ENCODE measurements at places on chromosomes 1 and 21.

DNA sequence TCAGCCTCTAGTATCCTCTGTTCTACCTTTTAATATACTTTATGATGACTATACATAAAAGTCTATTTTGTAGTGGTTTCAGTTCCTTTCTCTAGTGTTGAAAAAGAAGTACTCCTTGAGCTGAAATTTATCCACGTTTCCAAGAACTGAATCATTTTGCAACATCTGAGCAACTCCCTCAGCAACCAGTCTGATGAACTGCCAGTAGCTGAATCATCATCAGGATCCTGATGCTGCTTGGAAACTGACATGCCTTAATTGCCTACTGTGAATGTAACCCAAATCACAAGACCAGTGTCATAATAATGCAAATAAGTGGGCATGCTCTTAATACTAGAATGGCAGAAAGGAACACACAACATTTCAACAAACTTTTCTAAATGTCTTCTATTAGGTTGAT is 103.3 kb downstream of the CYYR1 start:
- DNase-seq, result no peak

DNA sequence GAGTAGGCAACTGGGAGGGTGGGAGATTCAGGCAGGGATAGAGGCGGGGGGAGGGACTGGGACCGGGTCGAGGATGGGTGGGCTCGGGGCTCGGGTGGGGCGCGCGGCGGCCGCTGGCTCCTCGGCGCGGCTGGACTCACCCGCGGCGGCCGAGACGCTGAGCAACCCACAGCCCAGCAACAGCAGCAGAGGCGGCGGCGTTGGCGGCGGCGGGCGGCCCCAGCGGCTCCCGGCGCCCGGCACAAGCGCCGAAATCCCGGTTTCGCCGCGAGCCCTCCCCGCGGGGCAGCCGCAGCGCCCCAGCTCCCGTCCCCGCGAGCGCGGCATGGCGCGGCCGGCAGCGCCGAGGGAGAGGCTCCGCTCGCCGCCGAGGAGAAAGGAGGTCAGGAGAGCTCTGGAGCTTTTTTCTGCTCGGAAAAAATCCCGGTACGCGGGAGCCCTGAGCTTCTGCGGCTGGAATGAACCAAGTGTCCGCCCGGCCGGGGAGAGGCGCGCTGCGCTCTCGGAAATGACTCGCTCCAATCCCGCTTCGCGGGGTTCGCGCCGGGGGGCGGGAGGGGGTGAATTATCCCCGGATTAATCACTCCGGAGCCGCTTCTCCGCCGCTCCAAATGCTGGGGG is at the start of gene CSMD2:
CSMD2 (minus strand) TSS at position 460 of the 621 bp plus-strand sequence; CDS start at position 327, 133 bp downstream.
- DNase-seq, result peak; percentile 1

GRCh38 chr1:246078126-246078887 is 428.8 kb downstream of the SMYD3 start:
- DNase-seq, result no peak

- DNase-seq, result peak; percentile 83
Observed at GRCh38 chr1:7953850-7954609, 7.5 kb upstream of the PARK7 start.

- DNase-seq, result no peak
Observed at GRCh38 chr1:29575826-29576225, 339.5 kb downstream of the PTPRU start.

DNA sequence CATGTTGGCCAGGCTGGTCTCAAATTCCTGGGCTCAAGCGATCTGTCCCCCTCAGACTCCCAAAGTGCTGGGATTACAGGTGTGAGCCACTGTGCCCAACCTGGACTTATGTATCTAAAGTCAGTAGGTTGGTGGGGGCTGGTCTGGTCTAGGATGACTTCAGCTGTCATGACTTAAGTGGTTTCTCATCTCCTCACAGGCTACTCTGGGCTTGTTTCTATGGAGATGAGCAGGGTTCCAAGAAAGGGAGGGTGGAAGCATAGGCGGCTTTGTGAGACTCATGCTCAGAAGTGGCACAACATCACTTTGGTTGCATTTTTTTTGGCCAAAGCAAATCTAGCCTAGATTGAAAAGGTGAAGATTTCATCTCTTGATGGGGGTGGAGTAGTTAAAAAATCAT is 115.9 kb upstream of the IVNS1ABP start:
- DNase-seq, result no peak

GRCh38 chr1:171699531-171699930 is 42.3 kb downstream of the VAMP4 start:
- no peak for DNase-seq

DNA sequence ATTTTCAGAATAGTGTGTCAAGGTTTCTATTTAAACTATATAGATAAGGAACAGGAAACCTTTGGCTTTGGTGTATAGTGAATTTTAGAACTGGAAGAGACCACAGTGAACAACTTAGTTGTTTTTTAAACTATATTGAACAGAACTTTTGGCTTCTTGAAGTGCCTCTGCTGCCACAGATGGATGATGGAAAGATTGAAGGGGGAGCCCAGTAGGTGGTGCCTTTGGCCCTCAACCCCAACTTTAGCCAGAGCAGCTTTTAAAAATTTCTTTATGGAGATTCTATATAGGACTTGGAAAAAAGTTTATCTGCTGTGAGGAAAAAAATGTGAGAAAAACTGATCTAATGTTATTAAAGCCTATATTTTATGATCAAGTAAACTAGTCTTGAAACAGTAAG is 50.2 kb downstream of the SWT1 start:
- DNase-seq, result no peak

GRCh38 chr1:35873243-35873750 is 9.7 kb upstream of the AGO1 start:
- DNase-seq, result no peak

- DNase-seq, result no peak
Observed at GRCh38 chr1:219574484-219575087, 38.3 kb downstream of the ZC3H11B start.

GRCh38 chr1:165403835-165404482 is 41.0 kb downstream of the RXRG start:
- peak; percentile 15 for DNase-seq

- DNase-seq, result no peak
Observed at GRCh38 chr1:161907265-161907664, 116.4 kb downstream of the OLFML2B start.

DNA sequence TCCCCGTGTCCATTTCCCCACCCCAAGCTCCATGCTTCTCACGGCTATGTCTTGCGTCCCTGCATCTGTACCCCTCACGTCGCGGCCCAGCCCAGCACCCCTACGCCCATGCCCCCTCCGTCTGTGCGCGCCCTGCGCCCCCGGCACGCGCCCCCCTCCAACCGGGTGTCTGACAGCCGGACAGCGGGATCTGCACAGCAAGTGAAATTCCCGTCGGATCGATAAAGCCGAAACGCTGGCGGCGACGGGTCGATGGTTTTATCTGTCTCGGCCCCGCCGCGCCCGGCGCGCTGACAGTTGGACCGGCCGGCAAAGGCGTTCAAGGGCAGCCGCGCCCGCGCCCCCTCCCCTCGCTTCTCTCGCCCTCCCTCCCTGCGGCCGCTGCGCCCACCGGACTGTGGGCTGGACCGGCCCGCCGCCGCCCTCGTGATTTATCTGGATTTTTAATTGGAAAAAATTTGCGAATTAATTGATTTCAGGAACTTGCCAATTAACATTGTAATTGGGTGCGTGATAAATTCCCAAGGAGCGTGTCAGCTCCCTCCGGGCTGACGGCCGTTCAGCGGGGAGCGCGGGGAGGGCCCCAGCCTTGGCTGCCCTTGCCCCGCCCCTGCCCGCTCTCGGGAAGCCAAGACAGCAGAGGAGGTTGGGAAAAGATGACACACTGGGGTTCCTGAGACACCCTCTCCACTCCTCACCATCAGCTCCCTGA is 57.1 kb downstream of the TMEM53 start:
- no peak for DNase-seq

- DNase-seq, result no peak
Observed at GRCh38 chr1:56434740-56435139, 144.6 kb downstream of the PLPP3 start.

GRCh38 chr1:160004001-160004400 is 27.8 kb downstream of the PIGM start:
- no peak for DNase-seq

DNA sequence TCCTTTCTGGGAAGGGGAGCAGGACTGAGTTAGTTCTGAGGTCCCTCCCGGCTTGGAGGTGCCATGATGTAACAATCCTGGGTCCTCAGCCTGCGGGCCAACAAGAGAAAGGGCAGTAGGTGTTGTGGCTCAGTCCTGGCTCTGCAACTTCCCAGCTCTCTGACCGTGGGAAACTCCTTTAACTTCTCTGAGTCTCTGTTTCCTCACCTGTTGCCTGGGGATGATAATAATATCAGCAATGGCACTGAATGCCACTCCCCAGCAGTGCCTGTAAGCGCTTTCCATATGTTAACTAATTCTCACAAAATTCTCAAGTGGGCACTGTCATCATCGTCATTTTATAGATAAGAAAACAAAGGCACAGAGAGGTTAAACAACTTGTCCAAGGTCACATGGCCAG is 2.3 kb downstream of the PADI3 start:
- DNase-seq, result no peak

DNA sequence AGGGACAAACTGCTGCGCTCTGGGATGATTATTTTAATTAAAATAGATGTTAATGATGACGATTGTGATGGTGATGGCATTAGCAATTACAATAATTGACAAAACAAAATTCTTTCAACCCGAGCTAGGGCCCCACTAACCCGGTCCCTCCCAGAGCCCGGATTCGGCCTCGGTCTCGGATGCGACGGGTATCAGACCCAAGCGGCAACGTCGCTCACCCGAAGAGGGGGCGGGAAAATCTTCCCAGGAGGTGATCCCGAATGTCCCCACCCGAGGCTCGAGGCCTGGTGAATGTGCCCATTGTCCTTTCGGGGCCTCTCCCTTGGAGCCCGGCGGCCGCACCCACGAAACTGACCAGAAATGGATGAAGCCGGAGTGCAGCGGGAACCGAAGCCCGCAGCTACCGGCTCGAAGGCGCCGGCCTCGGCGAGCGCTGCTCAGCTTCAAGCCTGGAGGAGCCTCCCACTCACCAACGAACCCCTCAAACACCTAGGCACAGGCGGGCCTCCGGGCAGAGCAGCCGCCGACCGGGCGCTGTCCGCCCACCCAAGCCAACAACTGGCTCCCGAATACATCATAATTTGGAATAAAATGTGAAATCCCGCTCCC is 1.2 kb downstream of the TAL1 start:
- no peak for DNase-seq

GRCh38 chr1:47495176-47495713 is 57.4 kb downstream of the FOXD2 start:
- DNase-seq, result no peak

DNA sequence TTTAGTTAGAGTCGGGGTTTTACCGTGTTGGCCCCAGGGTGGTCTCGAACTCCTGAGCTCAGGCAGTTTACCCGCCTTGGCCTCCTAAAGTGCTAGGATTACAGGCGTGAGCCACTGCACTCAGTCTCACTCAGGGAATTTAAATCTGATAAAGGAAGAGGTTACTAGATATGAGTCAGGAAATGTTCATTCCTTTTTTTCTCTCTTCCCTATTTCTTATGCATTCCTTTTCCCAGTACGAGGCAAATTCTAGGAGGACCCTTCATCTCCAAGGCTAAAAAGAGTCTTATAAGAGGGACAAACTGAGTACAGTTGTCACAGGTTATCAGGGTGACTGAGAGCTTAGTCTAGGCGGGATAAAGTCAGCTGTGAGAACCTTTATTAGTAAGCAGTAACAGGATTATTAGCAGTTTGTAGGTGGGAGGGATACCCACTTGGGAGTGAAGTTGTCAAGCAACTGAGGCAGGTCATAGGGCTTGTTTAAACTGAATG is 9.1 kb downstream of the MACF1 start:
- peak; percentile 41 for DNase-seq

GRCh38 chr1:52288286-52288685 is 77.7 kb downstream of the CC2D1B start:
- no peak for DNase-seq

DNA sequence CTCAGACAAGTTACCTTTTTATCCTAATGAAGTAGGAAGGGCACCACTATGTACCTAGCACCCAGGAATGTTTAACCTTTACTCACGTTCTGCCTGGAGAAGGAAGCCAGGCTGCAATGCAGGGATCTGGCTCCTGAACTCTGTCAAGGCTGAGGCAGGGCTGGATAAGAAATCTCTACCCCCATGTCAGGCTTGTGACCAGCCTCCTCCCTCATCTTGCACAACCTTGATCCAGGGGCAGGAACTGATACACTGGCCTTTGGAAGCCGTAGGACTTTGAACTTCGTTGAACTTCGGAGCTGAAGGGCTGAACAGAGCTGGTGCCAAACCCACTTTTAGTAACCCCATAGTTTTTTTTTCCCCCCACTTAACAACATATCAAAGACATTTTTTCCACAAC is 8.0 kb upstream of the AKR1A1 start:
- DNase-seq, result no peak

DNA sequence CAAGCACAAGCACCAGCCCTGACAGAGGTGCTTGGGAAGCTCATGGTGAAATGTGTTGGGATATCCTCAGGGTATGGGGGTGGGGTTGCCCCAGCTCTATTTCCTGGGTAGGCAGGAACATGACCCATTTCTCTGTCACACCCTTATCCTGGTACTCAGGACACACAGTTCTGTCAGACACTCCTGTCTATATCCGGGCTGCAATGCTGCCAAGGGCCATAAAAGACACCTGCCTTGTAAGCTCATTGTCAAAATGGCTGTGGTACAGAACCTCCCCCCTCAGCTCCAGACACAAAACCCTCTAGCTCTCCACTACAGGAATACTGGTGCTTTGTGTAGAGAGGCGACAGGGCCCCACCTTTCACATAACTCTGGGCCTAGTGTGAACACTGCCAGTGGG is 636.7 kb downstream of the PLA2G4A start:
- DNase-seq, result no peak

GRCh38 chr1:32769524-32770220 is 47.5 kb downstream of the YARS1 start:
- no peak for DNase-seq

DNA sequence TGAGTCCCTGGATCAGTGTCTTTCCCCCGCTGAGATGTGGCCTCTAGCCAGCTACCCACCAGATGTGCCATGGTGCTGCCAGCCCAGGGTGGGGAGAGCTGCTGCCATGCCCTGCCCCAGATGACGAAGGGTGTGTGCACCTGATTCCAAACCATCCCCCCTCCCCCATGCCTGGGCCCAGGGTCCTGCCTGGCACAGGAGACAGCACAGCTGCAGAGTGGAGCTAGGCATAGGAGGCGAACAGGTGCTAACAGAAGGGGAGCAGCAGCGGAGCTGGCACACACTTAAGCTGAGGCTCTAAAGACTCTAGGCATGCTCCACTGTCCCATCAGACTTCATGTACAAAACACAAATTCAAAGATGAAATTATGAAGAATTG is 9.0 kb upstream of the LDLRAP1 start:
- DNase-seq, result no peak

DNA sequence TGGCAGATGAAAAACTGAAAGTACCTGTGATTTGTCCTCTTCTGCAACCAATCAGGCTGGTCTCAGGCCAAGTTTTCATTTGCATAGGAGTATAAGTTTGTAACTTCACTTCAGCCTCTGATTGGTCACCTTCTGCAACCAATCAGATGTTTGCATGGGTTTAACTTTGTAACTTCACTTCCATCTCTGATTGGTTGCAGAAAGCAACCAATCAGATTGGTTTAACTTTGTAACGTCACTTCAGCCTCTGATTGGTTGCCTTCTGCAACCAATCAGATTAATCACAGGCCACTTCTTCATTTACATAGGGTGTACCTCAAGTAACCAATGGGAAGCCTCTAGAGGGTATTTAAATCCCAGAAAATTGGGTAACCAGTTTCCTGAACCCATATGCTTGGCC is 18.9 kb upstream of the TUT4 start:
- no peak for DNase-seq

All from endothelial cell of umbilical vein (primary cell).